Stomach (tissue), 19 donors: ENCODE measurements at places on chromosomes 7 and 10.
A peak's percentile ranks its signal among the peaks of the same experiment; 100 is the strongest.

DNA sequence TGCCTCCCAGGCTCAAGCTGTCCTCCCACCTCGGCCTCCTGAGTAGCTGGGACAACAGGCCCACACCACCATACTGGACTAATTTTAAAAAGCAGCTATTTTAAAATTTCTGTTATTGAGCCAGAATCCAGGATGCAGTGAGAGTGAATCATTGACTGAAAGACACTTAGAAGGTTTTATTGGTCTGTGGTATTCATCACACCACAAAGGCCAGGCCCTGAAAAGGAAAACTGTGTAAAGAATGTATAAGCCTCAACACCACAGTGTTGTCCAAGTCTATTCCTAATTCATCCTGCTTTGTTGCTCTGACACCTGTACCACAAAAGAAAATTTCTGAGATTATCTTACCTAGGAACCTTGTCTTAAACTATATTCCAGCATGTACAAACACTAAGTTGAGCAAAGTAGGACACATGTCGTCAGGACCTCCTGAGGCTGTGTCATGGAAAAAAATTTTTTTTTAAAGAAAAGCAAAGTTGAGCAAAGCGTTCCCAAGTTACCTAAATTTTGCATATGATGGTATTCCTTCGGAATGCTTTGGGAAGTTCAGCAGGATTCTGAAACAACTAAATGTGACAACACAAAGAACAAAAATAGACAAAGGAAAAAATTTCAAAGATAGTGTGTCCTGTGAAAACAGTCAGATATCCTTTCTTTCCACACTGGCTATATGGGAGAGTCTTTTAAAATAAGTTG, 129.6 kb upstream of the MKLN1 start:
- H3K27ac ChIP-seq: no peak overlapping the region
- no peaks in the 10 kb centered on the region for H3K27me3 ChIP-seq
- DNase-seq: no peak

DNA sequence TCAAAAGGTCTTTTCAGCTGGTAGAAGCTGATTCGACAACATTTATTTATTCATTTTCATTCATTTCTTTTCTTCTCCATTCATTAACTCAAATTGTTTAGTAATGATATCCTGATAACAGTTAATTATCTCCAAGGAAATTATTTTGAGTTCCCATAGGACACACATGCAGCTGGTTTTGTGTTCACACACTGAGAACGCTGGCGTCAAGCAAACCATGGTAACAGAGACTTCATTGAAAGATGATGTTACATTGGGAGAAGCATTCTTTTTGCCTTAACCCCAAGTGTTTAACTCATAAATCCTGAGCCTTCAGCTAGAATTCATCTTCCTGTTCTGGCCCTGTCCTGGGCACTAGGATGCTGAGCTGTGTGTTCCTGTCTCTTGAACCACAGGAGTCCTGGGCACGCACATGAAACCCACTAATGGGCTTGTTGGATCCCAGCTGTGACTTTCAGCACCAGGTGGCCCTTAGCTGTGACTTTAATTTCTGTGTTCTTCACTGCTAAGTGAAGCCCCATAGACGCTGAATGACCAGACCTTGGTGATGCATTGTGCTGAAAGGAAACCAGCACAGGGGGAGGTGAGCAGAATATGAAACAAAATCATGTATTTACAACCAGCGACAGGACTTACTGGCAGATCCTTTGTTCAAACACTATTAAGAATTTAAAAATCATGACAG, 121.5 kb upstream of the PRSS58 start:
- H3K27me3 ChIP-seq: no peaks in the 10 kb centered on the region
- H3K36me3 ChIP-seq: no peaks in the 10 kb centered on the region
- H3K4me3 ChIP-seq: no peak overlapping the region
- peaks cover 15% of the 10 kb centered on the region for H3K4me1 ChIP-seq
- no peak overlapping the region for H3K27ac ChIP-seq

GRCh38 chr10:650441-650851, 39.0 kb downstream of the DIP2C start:
- H3K4me3 ChIP-seq: peak overlapping the region; percentile 40
- DNase-seq: peak; percentile 57
- H3K36me3 ChIP-seq: peaks cover 4% of the 10 kb centered on the region
- H3K4me1 ChIP-seq: peaks cover 28% of the 10 kb centered on the region
- H3K27ac ChIP-seq: peak overlapping the region; percentile 88

- no peaks in the 10 kb centered on the region for H3K36me3 ChIP-seq
- peak; percentile 91 for DNase-seq
- peak within 1 kb of the TSS; percentile 84 for H3K4me3 ChIP-seq
- peaks cover 26% of the 10 kb centered on the region for H3K4me1 ChIP-seq
Measured at GRCh38 chr10:5977471-5978229, at the start of gene IL15RA. TSS of gene IL15RA (minus strand) at chr10:5977543. CDS start at chr10:5977492, 51 bp downstream.
